ENCODE measurements at places on chromosomes 4 and X.

DNA sequence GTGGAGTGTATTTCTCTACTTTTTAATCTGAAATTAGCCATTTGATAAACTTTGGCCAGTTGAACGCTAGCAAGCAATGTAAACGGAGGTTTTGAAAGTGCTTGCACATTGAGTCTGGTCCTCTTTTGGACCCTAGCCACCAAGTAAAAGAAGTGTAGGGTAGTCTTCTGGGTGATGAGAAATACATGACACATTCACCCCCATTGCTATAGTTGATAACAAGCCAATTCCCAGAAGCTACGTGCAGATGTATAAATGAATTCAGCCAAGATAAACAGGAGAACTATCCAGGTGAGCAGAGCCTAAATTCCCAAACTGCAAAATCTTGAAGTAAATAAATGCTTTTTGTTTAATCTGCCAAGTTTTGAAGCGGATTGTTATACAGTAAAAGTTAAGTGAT, 965.4 kb upstream of the GRIA3 start:
- no peak for DNase-seq

GRCh38 chrX:41033299-41033698, 51.9 kb upstream of the USP9X start:
- no peak for DNase-seq

- no peak for DNase-seq
Observed at GRCh38 chr4:124105212-124105611, 607.3 kb downstream of the ANKRD50 start.

GRCh38 chr4:125283707-125284279, 31.0 kb upstream of the FAT4 start:
- no peak for DNase-seq

DNA sequence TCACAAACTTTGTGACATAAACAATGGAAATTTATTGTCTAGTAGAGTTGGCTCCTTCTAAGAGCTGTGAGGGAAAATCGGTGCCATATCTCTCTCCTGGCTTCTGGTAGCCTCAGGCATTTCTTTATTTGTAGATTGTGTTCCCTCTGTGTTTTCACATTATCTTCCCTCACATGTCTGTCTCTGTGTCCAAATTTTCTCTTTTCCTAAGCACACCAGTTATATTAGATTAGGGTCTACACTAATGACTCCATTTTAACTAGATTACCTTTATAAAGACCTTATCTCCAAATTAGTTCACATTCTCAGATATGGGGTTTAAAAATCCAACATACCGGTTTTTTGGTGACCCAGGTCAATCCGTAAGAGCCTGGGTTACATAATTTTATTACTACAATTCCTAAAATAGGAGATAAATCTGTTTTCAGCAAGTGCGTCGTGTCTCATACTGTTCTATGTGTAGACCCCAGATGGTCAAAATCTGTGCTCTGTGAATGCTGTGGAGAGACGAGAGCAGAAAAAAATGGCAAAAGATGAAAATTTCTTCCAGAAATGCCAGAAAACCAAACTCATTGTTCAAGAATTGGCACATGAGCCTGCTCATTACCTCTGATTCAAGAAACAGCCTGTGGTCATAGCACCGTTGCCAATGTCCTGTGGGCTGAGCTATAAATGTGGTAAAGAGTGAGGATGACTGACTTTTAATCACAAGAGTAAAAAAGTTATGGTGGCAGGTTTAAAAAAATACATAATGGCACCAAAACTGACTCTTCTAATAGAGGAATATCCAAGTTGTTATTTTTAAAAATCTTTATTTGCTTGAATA, 574.7 kb downstream of the PCDH7 start:
- no peak for DNase-seq

GRCh38 chr4:12036450-12036849, 607.8 kb upstream of the HS3ST1 start:
- DNase-seq, result no peak

- no peak for DNase-seq
Observed at GRCh38 chrX:136211766-136212556, 39.2 kb downstream of the MAP7D3 start.

GRCh38 chr4:18366892-18367291, 345.3 kb upstream of the LCORL start:
- DNase-seq, result no peak

- DNase-seq, result no peak
Observed at GRCh38 chr4:83606898-83607297, 71.0 kb downstream of the GPAT3 start.

- no peak for DNase-seq
Observed at GRCh38 chrX:18272222-18272621, 51.5 kb upstream of the BEND2 start.

- DNase-seq, result no peak
Observed at GRCh38 chrX:94400488-94400887, 726.5 kb downstream of the FAM133A start.

DNA sequence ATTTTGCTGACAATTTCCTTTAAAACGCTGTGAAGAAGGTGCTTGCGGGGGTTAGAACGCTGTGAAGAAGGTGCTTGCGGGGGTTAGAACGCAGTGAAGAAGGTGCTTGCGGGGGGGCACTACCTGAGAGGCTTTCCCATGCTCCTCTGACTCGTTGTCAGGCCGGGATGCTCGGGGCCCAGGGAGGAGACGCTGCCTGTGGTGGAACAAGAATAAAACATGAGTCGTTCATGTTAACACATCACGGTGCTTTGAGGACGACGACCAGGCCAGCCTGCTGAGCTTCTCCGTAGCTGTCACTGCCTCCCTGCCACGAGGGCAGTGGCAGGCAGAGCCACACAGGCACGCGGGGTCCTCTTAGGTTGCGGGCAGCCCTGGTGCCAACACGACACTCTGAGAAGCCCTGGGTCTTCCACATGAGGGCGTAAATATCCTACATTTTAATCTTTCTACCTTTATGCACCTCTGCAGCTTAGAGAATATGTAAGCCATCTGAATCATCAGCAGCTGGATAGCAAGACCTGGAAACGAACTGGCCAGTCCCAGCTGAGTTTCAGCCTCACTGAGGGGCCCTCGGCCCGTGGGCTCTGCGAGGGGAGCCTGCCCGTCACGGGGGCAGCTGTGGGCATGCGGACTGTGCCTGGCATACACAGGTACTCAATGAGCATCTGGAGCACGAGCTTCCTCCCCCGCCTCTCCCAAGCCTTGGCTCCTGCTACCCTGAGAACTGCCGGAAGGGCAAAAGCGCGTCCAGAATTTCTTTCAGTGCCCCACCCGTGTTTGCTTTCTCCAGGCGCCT, 47.0 kb downstream of the FGFRL1 start:
- peak; percentile 11 for DNase-seq

DNA sequence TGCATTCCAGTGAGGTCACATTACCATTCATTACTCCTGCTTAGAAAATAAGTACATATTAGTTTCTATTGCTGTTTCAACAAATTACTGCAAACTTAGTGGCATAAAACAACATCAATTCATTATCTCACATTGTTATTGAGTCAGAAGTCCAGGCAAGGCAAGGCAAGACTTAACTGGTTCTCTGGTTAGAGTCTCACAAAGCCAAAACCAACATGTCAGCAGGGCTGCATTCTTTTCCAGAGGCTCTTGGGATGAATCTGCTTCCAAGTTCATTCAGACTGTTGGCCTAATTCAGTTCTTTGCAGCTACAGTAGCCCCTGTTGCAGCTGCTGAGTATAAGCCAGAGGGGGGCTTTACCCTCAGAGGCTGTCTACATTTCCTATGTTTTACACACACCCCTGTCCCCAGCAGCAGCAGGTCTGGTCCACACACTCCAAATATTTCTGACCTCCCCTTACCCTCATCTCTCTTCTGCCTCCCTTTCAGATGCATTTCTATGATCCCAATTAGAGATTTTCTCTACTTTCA, 892.1 kb upstream of the EPHA5 start:
- DNase-seq, result no peak

- no peak for DNase-seq
Observed at GRCh38 chrX:40207626-40208025, 109.9 kb upstream of the BCOR start.

GRCh38 chr4:146235654-146236177, 21.4 kb downstream of the REELD1 start:
- DNase-seq, result no peak

GRCh38 chr4:112516066-112516470, at the start of gene NEUROG2:
Gene NEUROG2, minus strand, starts transcription at chr4:112516180. Its CDS starts 705 bp downstream, at chr4:112515475.
- DNase-seq, result no peak

DNA sequence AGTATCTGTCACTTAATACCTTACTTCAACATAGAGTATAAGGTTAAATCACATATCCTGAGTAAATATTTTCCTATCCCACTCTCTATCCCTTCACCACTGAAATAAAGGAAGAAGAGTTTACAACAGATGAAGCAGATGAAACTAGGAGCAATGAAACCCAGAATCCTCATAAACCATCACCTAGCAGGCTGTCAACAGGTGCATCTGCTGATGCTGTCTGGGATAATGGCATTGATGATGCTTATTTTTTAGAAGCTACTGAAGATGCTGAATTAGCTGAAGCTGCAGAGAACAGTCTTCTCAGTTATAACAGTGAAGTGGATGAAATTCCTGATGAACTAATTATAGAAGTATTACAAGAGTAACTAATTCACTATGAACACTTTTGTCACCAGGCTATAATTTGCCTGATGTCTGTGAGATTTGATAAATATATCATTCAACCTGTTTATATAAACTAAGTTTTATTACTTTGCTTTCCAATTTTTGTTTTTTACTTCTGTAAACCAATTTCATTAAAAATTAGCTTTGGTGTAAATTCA, 39.4 kb downstream of the CENPU start:
- DNase-seq, result no peak

DNA sequence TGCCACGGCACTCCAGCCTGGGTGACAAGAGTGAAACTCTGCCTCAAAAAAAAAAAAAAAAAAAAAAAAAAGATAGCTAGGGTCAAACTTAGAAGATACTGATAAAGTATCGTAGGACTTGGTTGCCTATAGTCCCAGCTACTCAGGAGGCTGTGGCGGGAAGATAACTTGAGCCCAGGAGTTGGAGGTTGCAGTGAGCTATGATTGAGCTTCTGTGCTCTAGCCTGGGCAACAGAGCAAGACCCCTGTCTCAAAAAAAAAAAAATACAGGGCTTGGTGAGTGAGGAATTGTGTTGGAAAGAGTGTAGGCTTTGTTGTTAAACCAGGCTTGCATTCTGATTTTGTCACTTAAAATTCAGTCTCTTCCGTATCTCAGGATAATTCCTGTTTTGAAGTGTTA, 6.2 kb downstream of the TAF1 start:
- DNase-seq, result no peak

DNA sequence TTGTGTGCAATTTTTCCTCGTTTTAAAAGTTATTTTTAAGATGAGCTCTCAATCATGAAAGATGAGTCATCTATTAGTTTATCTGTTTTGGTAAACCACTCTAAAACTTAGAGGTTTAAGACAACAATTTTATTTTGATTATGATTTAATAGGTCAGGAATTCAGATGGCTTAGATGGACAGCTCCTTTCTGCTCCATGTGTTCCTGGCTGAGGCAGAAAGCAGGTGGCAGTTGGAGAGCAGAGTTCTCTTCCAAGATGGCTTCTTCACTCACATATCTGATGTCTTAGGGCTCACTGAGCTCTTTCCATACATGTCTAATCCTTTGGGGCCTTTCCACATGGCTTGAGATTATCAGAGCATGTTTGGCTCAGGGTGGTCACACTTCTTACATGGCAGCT, 48.3 kb upstream of the GRPR start:
- no peak for DNase-seq

DNA sequence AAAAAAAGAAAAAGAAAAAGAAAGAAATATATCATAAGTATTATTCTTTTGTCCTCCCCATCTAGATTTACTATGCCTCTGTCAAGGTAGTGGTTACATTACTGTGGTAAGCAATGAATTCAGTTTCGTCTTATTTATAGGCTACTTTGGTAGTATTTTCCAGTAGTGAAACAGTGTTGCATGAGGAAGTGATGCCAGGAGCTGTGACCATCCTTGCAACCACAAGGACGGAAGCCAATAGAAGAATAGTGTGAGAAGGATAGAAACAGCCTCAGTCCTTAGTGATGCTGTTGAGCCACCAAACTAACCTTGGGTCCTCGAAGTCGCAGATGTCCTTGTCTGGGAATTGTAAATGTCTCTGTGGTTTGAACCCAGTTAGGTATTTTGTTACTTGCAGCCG, 328.5 kb downstream of the PPP3CA start:
- DNase-seq, result no peak

DNA sequence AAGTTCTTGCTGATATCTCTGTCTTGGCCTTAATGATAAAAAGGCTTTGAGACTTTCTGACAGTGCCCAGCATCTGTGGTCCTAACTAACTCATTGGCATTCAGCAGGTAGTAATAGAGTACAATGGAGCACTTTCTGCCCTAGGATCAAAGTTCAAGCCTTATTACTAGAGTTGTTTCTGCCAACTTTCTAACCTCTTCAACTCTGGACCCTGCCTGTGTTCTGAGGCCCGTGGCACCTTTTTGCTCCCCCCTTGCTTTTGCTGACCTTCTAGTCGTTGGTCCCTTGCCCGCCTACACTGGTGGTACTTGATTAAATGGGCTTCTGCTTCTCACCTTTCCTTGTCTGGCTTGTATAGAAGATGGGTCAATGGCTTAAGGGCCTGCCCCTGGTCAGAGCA, 126.3 kb downstream of the PPARGC1A start:
- no peak for DNase-seq

DNA sequence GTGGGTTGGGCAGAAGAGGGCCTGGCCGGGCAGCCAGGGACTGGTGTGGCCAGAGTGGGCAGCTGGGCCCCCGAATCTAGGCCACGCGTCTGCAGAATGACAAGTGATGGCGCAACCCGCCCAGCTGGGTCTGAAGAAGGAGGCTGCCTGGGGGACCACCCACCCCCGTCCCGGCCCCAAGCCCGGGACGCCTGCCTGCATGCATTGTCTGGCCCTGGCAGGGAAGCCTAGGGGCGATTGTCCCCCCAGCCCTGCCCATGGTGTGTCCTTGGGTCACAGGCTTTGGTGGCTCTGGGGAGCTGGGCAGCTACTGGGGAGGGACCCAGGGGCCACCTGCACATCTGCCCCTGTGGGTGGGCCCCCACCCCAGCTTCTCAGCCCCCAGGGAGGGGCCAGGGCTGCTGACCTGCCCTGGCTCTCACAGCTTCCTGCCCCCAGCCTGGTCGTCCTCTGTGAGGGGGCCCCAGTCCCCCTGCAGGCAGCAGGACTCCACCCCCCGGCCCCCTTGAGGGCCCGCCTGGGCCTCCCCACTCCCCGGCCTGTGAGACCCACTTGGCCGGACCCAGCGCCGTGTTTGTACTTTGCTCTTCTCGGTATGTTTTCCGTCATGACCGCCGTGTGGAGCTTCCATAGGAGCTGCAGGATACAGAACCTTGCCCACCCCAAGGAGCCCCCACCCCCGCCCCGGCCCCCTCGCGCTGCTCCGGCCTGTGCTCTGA, 4.9 kb downstream of the FGFR3 start:
- DNase-seq, result no peak

DNA sequence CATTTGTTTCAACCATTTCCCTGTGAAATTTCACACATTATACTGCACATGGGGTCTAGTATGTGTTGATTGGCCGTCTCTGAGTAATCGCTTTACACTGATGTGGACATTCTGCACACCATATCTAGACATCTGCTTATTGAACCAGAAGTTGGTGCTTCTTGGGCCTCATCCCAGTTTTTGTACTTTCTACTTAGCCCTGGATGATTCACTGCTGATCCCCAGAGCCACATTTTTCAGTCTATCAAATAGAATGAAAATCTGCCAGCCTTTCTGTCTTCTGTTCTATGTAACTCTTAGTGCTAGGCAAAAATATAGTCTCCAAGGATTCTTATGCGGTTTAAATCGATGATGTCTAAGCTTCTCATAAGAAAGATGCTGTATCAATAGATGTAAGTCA, 40.5 kb upstream of the RELL1 start:
- no peak for DNase-seq

- no peak for DNase-seq
Observed at GRCh38 chr4:173051716-173052115, 116.9 kb upstream of the GALNT7 start.

- no peak for DNase-seq
Observed at GRCh38 chr4:161926033-161926828, 237.6 kb downstream of the FSTL5 start.
